ENCODE measurements at places on chromosomes 5 and 9. TPM values are rescaled to one million over a fixed set of nuclear protein-coding genes. Genes with fewer than 3 reads are reported as not detected.

TRAF1 gene
- 3.3 TPM for polyA plus RNA-seq

GRCh38 chr5:117454716-117455212 lies 880.1 kb upstream of the SEMA6A start:
- no peak for DNase-seq

- DNase-seq: no peak
These were observed 60.7 kb downstream of the HRH2 start for GRCh38 chr5:175718401-175719108.

DNA sequence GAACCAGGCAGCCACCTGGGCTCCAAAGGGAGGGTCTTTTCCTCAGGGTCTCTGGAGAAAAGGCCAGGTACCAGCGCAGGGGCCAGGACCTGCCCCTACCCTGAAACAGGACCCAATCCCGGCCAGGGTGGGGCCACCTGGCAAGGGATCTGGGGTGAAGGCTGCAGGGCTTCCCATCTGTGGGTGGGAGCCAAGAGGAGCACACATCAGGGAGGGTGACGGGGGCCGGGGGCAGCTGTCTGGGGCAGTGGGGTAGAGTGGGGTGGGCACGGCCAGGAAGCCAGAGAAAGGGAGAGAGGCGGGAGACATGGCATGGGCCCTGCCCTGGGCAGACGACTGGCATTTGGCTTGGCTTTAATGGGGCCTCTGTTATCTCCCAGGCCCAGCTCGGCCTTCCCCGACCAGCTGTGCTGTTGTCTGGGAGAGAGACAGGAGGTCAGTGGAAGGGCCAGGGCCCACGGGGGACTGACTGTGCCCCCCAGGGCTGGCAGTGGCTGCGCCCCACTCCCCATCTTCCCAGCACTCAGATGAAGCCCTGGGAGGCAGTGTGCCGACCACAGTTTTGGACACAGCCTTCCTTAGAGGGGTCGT lies 57.2 kb upstream of the RNF130 start:
- no peak for DNase-seq

DNA sequence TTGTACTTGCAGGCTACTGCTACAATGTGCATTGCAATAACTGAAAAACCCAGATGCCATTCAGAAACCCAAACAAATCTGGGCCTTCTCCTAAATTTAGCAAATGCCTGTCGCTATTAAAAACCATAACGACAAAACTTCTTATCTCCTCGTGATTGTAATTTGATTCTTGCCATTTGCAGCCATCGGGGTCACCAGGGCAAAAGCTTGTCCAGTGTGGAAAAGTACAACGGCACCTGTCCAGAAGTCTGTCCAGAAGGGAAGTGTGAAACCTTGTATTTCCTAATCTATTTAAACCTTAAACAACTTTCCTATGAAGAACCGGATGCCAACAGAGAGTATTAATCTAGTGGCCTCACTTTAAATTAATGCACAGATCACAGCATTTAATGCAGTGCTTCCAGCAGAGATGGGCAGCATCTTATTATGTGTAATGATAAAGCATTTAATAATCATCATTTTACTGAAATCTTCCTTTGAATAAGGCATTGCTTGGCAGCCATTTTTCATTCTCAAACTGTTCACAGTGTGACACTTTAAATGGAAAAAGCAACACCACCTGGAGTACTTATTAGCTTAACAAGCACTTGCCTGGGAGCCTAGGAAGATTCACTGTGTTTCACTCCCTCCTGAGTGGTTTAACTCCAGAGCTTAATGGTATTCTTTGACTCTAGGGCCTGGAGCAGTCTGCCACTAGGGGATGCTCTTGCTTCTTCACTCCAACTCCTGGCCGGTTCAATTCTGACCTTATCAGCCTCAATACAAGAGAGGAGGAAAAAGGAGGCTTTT lies 4.9 kb upstream of the C7 start:
- DNase-seq: peak; percentile 19

CCDC192 gene
- not detected for polyA plus RNA-seq

GRCh38 chr5:160427607-160428006 lies 6.0 kb downstream of the PTTG1 start:
- no peak for DNase-seq

PCDHB6 gene
- polyA plus RNA-seq: 0.20 TPM

DNA sequence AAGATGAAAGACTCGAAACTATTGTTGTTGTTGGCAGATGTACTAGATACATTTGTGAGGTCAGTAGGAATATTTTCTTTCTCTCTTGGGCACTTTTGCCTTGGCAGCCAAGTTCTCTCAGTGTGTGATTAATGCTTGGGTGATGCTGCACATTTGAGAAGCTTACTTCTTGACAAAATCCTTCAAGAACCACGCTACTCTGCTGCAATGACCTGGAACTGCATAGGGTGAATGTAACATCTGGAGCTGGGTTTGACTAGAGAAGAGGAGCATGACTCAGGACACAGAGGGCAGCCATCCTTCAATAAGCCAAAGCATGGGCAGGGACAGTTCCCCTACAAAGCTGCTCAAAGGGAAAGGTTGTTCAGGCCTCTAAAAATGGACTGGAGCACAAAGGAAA lies 75.5 kb upstream of the PUM3 start:
- DNase-seq: no peak

DNA sequence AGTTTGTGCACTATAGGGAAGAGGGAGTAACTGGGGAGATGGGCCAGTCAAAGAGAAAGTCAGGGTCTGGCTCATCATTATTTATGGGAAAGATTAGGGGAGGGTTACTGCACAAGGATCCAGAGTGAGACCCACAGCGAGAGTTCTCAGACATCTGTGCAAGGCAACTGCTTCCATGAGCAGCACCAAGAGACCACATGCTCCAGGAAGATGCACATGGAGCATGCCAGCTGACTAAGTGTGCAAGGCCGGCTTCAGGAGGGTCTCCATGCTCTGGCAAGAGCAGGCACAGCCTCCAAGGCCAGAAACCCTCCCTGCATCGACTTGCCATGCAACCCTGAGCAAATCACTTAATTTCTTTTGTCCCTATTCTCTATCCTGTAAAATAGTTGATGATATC lies 616.9 kb downstream of the CSNK1G3 start:
- no peak for DNase-seq

DNA sequence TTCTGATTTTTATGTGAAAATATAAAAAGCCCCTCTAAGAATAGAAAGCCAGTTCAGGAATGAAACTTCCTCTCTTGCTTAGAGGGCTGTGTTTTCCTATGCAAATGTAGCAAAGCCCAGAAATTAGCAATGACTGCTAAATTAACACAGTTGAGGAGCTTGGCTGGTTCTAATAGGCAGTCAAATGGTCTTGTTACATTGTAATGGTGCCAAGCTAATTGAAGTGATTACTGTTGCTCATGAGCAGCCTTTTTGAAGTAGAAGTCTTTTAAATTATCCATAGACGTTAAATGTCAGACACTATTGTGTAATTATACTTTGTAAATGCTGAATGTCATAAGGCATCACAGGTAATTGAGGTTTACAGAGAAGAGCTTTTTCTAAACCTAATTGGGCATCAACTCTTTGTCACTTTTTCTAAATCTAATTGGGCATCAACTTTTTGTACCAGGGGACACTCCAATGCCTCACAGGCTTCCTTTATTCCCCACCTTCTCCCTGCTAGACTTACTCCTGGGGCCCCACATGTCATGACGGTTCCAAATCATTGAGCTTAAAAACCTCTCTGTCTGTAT lies 229.1 kb downstream of the PSAT1 start:
- no peak for DNase-seq

KCTD16 gene
- 1.7 TPM for polyA plus RNA-seq

FOXD4 gene
- 0.17 TPM for polyA plus RNA-seq

GRCh38 chr5:69525490-69525889 lies 32.9 kb downstream of the OCLN start:
- DNase-seq: no peak
